ENCODE measurements at places on chromosomes 4 and X.

GRCh38 chrX:2894885-2895292 lies 34.2 kb downstream of the ARSD start:
- no peak for DNase-seq

DNA sequence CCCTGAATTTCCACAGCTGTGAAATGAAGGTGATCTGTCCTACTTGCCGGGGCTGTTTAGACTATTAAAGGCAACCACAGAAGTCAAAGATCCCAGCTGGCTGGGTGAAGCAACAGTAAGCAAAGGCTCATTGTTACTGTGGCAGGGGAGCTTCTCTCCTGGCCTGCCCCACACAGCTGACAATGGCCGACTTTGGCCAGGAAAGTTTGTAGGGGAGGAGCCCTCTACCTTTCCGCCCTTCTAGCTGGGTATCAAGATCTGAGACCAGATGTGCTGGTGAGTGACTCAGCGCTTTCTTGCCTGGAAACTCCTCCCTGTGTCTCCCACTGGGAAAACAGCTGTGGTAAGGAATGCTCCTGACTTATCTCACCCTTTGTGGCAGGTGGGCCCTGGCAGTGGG lies 21.1 kb downstream of the RASSF6 start:
- DNase-seq: no peak

GRCh38 chr4:171390626-171391025 lies 422.6 kb upstream of the GALNTL6 start:
- DNase-seq: no peak

DNA sequence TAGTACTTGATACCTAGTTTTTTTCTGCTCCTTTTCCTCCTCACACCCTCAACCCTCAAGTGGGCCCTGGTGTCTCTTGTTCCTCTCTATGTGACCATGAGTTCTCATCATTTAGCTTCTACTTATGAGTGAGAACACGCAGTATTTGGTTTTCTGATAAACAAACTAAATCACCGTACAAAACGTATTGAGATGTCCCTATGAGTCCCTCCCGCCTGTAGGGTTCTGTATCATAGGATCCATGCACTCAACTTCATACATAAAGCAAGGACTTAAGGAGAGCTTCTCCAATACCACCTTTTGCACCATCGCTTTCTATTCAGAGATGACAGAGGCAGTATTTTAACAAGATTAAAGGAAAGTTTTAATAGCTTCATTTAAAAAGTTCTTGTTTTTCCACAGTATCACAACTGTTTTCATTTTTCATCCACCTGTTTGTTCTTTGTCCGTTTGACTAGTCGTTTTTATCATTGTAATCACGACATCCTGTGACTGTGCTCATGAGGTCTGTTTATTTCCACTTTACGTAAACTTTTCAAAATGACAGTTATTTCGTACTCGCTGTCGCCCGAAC lies 457 bp upstream of the RAB9A start:
- no peak for DNase-seq

DNA sequence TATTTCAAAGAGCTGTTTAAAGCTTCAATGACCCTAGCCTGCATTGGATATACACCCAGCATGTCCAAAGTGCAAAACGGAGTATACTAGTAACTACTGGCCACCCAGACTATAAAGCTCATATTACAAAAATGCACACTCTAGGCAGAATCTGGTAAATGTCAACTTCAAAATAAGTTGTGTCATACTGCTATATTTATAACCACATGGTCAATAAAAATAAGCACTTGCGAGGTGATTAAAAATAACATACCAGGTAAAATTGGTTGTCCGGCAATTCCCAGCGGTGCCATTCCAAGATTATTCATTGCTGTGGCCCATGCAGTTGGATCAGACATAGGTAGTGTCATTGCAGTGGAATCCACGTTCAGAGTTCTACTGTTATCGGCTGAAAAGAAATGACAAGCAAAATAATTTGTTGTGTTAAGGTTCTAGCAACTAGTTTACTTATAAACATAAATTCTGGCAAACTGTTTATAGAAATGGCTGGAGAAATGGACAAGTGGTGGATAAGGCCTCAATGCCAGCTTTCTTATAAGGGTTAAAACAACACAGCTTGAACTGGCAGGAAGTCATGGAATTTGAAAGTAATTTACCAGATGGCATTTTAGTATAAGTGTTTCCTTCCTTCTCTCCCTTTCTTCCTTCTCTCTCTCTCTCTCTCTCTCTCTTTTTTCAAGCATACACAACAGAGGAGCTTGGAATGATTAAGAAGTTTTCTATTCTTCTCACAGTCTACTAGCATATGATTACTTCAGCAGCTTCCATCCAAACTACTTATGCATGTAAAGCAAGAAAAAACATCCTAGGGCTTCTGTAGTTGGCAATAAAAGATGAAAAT lies 199.9 kb downstream of the ENOX2 start:
- DNase-seq: no peak

DNA sequence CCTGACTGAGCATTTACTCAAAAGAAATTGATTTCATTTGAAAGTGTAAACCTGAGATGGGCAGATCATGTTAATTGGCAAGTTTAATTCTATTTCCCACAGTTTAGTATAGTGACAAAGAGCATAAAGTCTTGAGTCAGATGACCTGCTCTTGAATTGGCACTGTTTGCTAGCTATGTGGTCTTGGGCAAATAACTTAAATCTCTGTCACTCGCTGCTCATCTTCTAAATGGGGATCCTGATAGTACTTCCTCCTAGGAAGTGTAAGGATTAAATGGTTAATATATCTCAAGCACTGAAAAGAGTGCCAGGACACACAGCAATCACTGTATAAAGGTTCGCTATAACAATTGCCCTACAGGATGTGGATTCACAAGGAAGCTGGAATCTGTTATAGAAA lies 242.8 kb upstream of the JADE1 start:
- DNase-seq: no peak

GRCh38 chr4:149964001-149964796 lies 114.0 kb upstream of the DCLK2 start:
- no peak for DNase-seq

DNA sequence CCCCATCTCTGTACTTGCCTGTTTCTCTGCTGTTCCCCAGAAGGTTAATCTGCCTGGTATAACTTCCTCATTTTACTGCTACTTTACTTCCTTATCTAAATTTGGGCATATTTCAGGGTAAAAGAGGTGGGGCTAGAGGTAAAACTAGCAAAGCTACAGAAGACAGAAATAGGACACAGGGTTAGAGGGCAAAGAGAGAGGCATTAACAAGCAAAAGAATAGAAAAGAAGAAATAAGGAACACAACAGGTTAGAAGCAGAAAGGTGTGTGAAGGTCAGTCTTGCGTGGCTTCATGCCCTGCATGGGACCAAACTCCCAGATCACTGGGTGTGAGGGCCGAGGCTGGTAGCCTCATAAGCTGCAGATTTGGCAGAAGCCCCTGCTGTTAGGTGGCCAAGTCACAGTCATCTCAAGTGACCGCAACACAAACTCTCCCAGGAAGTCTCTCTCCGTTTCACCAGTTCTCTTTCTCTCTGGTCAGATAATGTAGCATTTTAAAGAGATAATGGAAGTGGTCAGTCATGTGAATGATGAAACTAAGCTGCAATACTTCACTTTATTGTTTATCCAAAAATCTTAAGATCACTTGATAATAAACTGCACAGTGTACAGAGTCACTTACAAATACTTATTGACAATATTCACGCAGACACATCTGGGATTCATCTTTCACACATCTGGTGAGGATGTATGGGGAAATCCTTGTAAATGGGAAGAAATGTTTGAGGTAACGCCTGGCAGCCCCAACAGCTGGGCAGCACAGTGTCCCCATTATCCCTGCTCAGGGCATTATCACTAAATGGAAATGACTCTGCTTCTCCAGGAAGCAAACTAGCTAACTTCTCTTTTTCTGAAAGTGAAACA lies 16.4 kb downstream of the TMEM154 start:
- DNase-seq: no peak

- no peak for DNase-seq
Observed at GRCh38 chr4:19025031-19025430, 1003.5 kb upstream of the LCORL start.

- DNase-seq: peak; percentile 98
Observed at GRCh38 chr4:2963175-2963965, at the start of the genes GRK4 and NOP14. Gene GRK4 (plus strand): TSS chr4:2963571. CDS start chr4:2964071, 500 bp downstream. Gene NOP14 (minus strand): TSS chr4:2963406. CDS start chr4:2963319, 87 bp downstream.

DNA sequence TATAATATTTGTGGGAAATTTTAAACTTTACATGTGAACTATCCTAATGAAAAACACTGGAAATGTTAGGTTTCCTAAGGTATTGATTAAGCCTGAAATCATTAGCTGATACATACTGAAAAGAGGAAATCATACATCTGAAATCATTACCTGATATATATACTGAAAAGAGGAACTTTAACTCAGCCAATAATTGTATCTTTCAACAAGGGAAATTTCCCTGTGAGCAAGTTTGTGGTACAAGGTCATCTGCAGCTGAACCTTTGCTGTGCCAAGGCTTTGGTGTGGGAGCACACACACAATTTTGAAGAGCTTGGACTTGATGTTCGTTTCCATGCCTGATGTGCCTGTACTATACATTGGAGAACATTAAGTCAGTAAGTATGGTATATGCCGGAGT lies 131.9 kb upstream of the USP9X start:
- no peak for DNase-seq

DNA sequence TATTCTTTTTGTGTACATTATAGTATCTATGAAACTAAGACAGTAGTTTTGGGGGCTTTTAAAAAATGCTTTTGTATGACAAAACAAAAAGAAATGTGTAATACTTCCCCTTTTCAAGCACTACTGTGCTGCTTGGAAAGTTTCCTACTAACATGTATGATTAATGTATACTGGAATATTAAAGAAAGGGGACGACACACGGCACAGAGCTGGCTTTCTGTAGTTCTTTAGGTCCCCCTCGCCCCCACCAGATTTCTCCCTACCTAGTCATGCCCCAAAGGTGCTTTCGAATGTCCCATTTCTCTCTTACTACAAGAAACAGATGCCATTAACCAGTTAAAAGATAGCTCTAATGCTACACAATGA lies 1.6 kb upstream of the AP1S2 start:
- no peak for DNase-seq

- DNase-seq: no peak
Observed at GRCh38 chr4:70670332-70671014, 4.2 kb upstream of the JCHAIN start.

DNA sequence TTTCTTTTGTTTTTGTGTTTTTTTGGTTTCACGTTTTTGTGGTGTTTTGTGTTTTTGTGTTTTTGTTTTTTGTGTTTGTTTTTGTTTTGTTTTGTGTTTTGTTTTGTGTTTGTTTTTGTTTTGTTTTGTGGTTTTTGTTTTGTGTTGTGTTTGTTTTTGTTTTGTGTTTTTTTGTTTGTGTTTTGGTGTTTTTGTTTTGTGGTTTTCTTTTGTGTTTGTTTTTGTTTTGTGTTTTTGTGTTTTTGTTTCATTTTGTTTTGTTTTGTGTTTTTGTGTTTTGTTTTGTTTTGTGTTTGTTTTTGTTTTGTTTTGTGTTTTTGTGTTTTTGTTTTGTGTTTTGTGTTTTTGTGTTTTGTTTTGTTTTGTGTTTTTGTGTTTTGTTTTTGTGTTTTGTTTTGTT lies 20.9 kb downstream of the CSF2RA start:
- DNase-seq: no peak

DNA sequence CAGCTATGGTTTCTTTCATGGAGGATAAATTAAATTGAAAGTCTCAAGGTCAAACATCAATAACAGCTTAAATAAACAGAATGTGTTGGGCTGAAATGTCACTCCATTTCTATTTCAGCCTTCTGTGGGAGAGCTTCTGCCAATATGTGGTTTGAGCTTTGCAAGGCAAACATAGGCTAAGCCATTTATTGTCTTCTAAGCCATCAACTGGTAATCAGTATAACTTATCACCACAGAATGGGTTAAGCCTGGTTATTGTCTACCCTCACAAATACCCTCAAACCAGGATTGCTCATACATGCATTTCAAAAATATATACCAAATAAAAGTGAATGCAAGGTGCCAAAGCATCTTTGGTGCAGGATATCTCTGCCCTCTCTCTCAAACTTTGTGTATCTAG lies 52.7 kb downstream of the GABRB1 start:
- DNase-seq: no peak

GRCh38 chrX:123185721-123186120 lies 1.6 kb downstream of the GRIA3 start:
- DNase-seq: no peak

GRCh38 chrX:120264341-120264740 lies 13.7 kb downstream of the ZBTB33 start:
- DNase-seq: no peak

DNA sequence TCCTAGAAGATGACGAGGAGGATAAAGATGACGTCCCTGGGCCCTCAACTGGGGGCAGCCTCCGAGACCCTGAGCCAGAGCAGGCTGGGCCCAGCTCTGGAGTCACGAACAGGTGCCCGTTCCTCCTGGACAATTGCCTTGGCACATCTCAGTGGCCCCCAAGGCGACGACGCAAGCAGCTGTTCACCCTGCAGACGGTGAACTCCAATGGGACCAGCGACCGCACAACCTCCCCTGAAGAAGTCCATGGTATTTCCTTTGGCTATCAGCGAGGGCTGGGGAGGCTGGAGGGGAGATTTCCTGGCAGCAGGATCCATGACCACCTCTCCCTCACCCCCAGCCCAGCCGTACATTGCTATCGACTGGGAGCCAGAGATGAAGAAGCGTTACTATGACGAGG lies 11.9 kb downstream of the USP11 start:
- no peak for DNase-seq

DNA sequence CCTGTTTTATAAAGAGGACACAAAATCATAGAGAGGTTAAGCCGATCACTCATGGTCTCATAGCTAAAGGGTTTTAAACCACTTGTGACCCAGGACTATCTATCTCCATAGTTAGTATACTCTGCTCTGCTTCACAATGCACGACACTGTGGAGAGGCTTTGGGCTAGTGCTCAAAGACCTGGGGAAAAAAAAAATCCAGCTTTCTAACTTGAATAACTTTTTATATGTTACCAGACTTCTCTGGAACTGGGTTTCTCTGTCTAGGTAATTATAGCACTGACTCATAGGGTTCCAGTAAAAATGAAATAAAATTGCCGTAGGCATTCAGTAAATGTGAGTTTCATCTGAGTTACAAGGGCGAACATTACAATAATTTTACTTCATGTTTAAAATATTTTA lies 273.7 kb upstream of the TECRL start:
- DNase-seq: no peak

- no peak for DNase-seq
Observed at GRCh38 chrX:106946464-106946863, 26.3 kb downstream of the CLDN2 start.
